ENCODE measurements at places on chromosomes 2 and 18. TPM values are rescaled to one million over a fixed set of nuclear protein-coding genes. Genes with fewer than 3 reads are reported as not detected.

GRCh38 chr2:133109772-133110171, 439.8 kb upstream of the LYPD1 start:
- DNase-seq = no peak

DNA sequence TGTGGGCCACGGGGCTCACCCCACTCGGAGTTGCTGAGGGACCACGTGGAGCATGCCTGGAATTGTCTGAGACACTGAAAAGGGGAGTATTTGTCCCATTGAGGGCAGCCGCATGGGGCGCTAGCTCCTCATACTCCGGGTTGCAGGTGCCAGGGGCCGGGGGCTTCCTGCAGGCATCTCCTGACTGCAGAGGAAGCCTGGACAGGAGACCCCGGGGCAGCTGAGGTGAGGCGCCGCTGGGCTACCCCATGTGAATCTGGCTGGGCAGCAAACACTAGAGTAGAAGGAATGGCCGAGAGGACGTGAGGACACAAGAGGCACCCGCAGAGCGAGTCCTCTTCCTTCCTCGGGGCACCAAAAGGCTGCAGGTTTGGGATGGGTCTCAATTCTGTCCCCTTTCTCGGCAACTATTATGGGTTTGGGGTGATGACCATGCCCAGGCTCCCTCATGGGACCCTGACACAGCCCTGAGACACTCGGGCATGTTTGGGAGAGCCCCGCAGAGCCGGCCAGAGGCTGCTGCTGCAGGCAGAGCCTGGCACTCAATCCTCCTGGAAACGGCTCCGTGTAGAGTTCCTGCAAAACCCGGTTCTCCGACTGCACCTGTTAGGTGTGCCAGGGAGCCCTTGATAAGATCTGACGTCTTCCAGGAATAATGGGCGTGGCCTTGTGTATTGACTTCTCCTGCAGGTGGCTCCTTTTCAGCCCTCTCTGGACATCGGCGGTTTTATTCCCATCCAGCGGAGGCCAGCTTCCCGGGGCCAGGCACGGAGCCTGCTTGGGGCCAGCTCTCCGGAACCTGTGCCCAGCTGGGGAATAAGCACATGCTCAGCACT, 77.0 kb downstream of the CTIF start:
- DNase-seq = no peak

- DNase-seq = no peak
These were observed 1663.6 kb downstream of the SUCLG1 start for GRCh38 chr2:82795446-82795845.

GRCh38 chr2:219508971-219509779, 5.1 kb upstream of the ASIC4 start:
- DNase-seq = no peak

GRCh38 chr2:164651361-164651760, 30.1 kb upstream of the GRB14 start:
- DNase-seq = no peak

- DNase-seq = no peak
These were observed 131.5 kb upstream of the CHAC2 start for GRCh38 chr2:53636109-53636508.

DNA sequence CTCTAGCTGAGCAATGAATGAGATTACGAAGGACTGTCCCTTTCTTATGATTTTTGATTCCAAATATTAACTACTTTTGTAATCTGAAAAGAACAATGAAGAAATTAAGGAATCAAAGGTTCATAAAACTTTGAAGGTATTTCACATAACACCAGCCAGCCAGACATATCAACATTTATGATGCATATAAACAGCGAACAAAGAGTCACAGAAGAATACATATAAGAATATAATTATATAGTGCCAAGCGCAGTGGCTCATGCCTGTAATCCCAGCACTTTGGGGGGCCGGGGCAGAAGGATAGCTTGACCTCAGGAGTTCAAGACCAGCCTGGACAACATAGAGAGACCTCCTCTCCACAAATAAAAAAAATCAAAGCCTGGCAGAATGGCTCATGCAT, 34.1 kb downstream of the PIAS2 start:
- no peak for DNase-seq

GRCh38 chr2:105070010-105070865, 32.4 kb downstream of the MRPS9 start:
- DNase-seq = no peak

GRCh38 chr2:237270520-237270919, 143.4 kb downstream of the COL6A3 start:
- no peak for DNase-seq

DNA sequence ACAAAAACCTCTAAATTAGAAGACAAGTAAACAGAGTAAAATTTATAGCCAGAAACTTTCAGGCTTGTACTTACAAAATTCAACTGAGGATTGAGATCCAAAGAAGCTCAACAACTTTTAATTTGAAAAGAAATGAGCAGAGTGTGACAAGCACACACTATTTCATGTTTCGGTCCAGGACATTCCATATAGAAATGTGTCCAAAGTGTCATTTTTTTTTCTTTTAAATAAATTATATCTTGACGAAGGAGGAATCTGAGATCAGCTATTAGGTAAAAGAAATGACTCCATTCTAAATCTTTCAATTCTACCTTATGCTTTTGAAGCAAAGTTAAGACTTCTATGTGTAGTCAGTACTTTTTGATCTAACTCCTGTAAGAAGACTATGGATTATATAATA, 4.6 kb downstream of the FN1 start:
- DNase-seq = no peak

GRCh38 chr18:28015671-28016070, 161.3 kb downstream of the CDH2 start:
- DNase-seq = no peak

The CCDC102B gene
- 6.8 TPM for polyA plus RNA-seq

DNA sequence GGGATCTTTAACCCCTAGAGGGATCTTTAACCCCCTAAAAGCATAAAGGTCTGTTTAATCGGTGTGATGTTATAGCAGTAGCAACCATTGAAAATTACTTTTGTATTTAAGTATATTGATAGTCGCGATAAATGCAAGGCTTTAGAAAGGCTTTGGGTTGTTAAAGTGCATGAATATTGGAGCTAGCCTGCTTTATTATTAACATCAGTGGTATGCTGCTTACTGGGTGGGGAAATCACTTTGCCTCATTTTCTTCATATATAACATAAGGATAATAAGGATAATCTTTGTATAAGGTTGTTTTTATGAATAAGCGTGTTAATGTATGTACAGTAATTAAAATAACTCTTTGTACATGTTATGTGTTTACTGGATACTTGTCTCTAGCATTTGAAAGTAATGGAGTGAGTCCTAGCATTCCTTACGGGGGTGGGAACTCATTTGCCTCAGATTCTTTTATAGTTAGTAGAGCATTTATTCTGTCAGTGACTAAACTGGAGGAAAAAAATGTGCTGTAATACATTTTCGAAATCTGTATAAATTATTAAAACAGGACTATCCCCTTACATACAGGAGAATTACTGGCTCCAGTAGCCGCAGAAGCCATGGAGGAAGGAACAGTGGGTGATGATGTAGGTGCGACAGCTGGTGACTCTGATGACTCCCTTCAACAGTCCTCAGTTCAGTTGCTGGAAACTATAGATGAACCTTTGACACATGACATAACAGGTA, 122.2 kb downstream of the BIRC6 start:
- DNase-seq = no peak

The APLF gene
- polyA plus RNA-seq = 4.1 TPM

- no peak for DNase-seq
These were observed 463.7 kb upstream of the RGPD4 start for GRCh38 chr2:107362993-107363392.

- DNase-seq = no peak
These were observed 12.7 kb upstream of the MTERF4 start for GRCh38 chr2:241114836-241115235.

The REG1B gene
- not detected for polyA plus RNA-seq

The PDE1A gene
- 21.0 TPM for polyA plus RNA-seq

DNA sequence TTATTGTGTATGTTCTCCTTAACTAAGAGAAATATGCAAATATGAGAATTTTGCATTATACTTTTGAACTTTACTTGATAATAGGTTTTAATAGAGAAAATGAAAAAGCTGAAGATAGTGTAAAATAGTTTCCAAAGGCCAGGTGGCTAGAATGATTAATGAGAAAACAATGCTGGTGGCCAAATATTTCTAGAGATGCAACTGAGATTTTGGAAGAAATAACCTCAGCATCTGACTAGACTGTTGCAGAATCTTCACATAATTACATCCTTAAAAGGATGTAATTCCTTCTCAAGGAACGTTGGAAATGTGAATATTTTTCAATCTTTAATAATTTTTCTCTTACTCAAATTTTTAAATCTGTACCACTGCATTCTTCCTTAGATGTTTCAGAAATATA, 434.4 kb downstream of the THSD7B start:
- DNase-seq = no peak

- no peak for DNase-seq
These were observed 406.9 kb downstream of the LNPK start for GRCh38 chr2:175595139-175595538.

- DNase-seq = no peak
These were observed 182.8 kb downstream of the NBAS start for GRCh38 chr2:15378148-15378908.

DNA sequence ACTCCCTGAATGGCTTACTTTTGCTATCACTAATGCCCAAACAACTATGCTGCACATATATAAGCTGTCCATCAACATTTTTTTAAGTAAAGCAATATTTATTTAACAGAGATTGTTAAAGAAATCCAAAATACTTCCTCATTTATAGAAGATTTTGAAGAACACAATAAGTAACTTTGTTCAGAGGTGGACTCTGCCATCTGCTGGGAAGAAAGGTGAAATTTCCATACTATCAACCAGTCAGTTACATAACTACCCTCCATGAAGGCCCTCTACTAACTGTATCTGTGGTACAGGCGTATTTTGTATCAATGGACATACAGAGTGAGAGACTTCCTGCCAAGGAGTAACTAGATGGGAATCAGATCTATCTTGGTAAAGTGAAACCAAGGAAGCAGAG, 106.0 kb downstream of the DTNB start:
- DNase-seq = no peak

- no peak for DNase-seq
These were observed 51.2 kb downstream of the SPIRE1 start for GRCh38 chr18:12606592-12607315.

The TXNDC2 gene
- not detected for polyA plus RNA-seq

GRCh38 chr2:152513029-152513428, 178.1 kb downstream of the FMNL2 start:
- DNase-seq = no peak

The AQP12B gene
- polyA plus RNA-seq = 0.74 TPM

The ALLC gene
- polyA plus RNA-seq = not detected

- DNase-seq = no peak
These were observed 203.3 kb downstream of the PTGR3 start for GRCh38 chr18:75005626-75006025.

The DTNA gene
- polyA plus RNA-seq = 20.5 TPM

The APOB gene
- polyA plus RNA-seq = 0.90 TPM

The SDC1 gene
- 19.7 TPM for polyA plus RNA-seq

DNA sequence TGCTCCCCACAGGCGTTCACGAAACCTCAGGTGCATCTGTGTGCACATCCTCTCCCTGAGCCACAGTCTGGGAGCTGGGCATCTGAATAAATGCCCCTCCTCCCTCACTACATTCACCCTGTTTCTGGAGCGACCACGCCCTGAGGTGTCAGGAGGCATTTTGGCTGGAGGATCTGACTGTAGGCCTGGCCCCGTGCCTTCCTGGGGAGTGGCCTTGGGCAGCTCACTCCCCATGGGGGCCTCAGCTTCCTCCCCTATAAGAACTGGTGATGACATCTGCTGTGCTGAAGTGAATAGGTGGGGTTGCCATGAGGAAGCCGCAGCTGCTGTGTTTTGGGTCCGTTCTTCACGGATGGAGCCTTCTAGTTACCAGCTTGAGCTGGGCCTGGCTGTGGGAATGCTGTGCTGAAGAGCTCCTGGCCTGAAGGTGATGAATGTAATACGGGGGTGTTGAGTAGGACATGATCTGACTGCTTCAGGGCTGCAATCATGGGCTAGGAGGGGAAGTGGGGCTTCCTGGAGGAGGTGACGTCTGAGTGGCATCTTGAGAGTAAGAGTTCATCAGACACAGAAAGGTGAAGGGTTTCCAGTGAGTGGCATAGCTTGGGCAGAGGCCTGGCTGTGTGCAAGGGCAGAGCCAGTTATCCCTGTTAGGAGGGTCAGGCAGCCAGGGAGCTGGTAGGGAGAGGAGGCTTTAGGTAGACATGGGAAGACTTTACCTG, 58.2 kb downstream of the GLI2 start:
- DNase-seq = no peak

The GALNT5 gene
- polyA plus RNA-seq = 0.67 TPM

The IL36G gene
- not detected for polyA plus RNA-seq

- no peak for DNase-seq
These were observed 4.5 kb downstream of the HNMT start for GRCh38 chr2:137968477-137969417.

DNA sequence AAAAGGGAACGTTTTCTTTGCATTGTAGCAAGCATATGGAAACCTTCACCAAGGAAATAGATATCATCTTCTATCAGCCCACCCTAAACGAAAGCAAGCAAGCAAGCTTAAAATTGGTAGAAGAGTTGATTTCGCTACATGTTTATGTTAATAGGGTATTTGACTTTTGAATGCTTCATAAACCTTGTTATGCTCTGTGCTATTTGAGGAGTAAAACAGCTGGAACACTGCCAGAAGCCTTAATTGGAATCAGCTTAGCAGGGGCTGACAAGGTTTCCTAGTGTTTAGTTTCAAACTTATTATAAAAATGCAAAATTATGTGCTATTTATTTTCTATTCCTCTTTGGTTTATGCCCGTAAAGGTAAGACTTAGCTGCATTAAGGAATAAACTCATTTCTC, 70.6 kb upstream of the LINC00305 start:
- no peak for DNase-seq

DNA sequence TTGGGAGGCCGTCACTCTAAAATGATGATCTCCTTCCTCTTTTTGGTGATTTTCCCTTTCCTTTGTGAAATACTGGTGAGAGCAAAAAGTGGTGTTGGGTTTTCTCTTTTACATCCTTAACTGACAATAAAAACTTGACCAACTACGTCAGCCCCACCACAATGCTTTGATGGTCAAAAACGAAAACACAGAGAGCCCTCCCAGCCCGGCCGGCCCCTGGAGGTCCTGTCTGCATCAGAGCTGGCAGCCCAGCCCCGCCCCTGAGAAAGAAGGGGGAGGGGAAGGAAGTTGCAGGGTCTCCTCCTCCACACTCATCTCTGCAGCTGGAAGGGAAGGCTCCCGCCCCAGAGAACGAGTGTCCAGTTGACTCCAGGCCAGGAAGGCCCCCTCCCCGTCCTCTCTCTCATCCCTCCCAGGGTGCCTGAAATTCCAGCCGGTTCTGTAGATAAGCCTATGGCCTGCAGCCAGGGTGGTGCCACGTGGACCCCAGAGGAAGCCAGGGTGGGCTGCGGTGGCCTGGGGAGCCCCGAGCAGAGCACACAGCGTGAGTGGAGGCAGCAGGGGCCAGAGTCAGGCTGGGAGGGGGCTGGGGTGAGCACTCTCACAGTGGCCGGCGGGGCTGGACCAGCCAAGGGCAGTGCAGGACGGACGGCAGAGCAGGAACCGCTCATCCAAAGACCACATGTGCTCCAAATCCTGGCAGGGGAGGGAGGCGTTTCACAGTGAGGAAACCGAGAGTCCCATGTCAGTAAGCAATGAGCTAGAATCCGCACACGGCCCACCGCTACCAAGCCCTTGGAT, 19.8 kb downstream of the BIN1 start:
- peak; percentile 84 for DNase-seq

The PLCD4 gene
- 5.9 TPM for polyA plus RNA-seq

The OR6B2 gene
- not detected for polyA plus RNA-seq
